Cardiac muscle cell (in vitro differentiated cells and primary cell): ENCODE measurements at places on chromosomes 1 and 21. TPM values are rescaled to one million over a fixed set of nuclear protein-coding genes. Genes with fewer than 3 reads are reported as not detected.

DNA sequence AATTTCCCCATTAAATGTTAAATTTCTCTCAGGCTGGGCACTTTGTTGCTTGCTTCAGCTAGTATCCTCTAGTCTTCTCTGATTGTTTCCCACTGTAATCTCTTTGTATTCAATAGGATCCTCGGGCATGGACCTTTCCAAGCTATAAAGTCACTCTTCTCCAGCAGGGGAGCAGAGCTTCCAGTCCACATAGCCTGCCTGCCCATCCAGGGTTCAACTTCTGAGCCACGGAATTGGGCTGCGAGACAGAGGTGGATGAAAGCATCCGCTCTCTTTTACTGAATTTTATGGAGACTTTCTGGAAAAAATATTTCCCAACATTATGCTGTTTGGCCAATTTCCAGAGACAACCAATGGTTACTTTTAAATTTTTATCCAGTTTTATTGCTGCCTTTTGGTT lies 1.1 kb upstream of the CFHR5 start:
- H3K4me1 ChIP-seq, result no peaks in the 10 kb centered on the region
- no peaks in the 10 kb centered on the region for H3K36me3 ChIP-seq
- H3K4me3 ChIP-seq, result no peak overlapping the region
- no peak for DNase-seq
- no peaks in the 10 kb centered on the region for H3K27me3 ChIP-seq

- H3K27ac ChIP-seq, result no peak overlapping the region
- no peak overlapping the region for H3K4me3 ChIP-seq
- no peaks in the 10 kb centered on the region for H3K4me1 ChIP-seq
Observed at GRCh38 chr1:3695326-3696217, 43.3 kb downstream of the TP73 start.

GRCh38 chr1:27203946-27204345 lies 30.5 kb upstream of the WDTC1 start:
- H3K4me3 ChIP-seq, result no peak overlapping the region
- DNase-seq, result no peak
- H3K4me1 ChIP-seq, result no peaks in the 10 kb centered on the region
- H3K27ac ChIP-seq, result no peak overlapping the region
- no peaks in the 10 kb centered on the region for H3K27me3 ChIP-seq

GRCh38 chr1:190478149-190479049 lies 735 bp upstream of the BRINP3 start:
- DNase-seq, result peak; percentile 55
- peaks cover 68% of the 10 kb centered on the region for H3K27me3 ChIP-seq
- H3K27ac ChIP-seq, result no peak overlapping the region

Gene PRPF38B
- total RNA-seq, result 21.6 and 24.2 TPM in 2 replicates

Gene ZNF496
- 55.8 and 108 TPM in 2 replicates for total RNA-seq
